ENCODE measurements at places on chromosomes 3 and 15. TPM values are rescaled to one million over a fixed set of nuclear protein-coding genes. Genes with fewer than 3 reads are reported as not detected.

Gene IQCF5
- total RNA-seq = not detected

Gene ACTRT3
- total RNA-seq = 4.3 TPM

Gene C3orf85
- not detected for total RNA-seq

Gene MESP2
- total RNA-seq = 0.18 TPM

Gene LARP6
- total RNA-seq = 10.9 TPM

Gene CPN2
- not detected for total RNA-seq

Gene DUOXA2
- not detected for total RNA-seq

Gene CCDC54
- not detected for total RNA-seq

Gene PLXNB1
- 22.6 TPM for total RNA-seq

Gene GOLGA8T
- not detected for total RNA-seq

Gene SEMA6D
- total RNA-seq = 2.2 TPM

Gene EFHB
- total RNA-seq = 0.27 TPM

Gene RASGRP1
- 0.85 TPM for total RNA-seq

Gene SCG5
- total RNA-seq = 0.09 TPM

Gene LRRC34
- 2.2 TPM for total RNA-seq

Gene TRPM1
- total RNA-seq = 0.19 TPM
